ENCODE measurements at places on chromosomes 1 and 21. TPM values are rescaled to one million over a fixed set of nuclear protein-coding genes. Genes with fewer than 3 reads are reported as not detected.

Gene SPRR1A
- not detected for polyA plus RNA-seq

Gene SH2D1B
- polyA plus RNA-seq: 1.7 TPM

Gene LHX8
- polyA plus RNA-seq: not detected

GRCh38 chr1:225962440-225962975 is 21.5 kb upstream of the LEFTY2 start:
- DNase-seq: peak; percentile 22

Gene MYCL
- 24.8 TPM for polyA plus RNA-seq

All from CD14-positive monocyte (primary cell).